NCI-H510A (cell line): ENCODE measurements at places on chromosomes 3 and 15.

- DNase-seq, result no peak
Measured at GRCh38 chr3:137769322-137770065, 5.4 kb downstream of the SOX14 start.

DNA sequence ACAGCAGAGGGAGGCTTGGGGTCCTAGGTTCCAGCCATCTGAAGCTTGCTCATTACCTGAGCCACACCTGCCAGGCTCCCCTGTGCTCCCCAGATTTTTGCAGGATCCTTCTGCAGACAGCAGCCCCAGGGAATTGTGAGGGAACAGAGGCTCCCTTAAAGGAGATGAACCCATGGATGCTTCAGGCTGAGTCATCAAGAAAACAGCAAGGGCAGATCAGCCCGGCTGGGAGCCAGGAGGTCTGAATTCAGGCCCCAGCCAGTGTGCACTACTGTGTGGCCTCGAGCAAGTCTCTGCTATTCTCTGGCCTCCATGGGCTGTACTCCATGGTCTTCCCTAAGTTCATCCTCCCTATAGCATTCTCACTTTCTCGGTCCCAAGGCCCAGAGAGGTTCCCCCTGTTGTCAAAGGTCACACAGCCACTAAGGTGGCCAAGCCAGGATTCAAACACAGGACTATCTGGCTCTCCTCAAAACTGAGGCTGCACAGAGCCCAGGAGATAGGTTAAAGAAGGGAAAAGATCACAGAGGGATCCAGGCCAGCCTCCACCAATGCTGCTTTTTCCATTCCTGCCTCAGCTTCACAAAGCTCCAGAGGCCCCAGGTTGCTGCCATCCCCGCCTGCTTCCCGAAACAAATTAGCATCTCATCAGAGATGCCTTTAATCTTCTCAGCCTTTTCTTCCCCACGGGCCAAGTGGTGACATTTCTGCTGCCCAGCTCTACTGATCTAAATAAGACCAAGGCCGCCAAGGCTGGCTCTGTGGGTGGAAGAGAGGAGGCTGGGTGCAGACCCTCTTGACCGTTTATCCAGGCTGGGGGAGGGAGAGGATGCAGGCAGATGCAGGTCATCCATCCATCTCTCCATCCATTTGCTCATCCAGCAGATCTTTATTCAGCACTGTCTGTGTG is 21.2 kb upstream of the GRIP2 start:
- no peak for DNase-seq

- DNase-seq, result no peak
Measured at GRCh38 chr3:148513096-148513543, 184.6 kb upstream of the AGTR1 start.

- DNase-seq, result no peak
Measured at GRCh38 chr3:150388498-150389418, 19.3 kb upstream of the TSC22D2 start.

GRCh38 chr3:89252016-89252415 is 144.6 kb downstream of the EPHA3 start:
- DNase-seq, result no peak

DNA sequence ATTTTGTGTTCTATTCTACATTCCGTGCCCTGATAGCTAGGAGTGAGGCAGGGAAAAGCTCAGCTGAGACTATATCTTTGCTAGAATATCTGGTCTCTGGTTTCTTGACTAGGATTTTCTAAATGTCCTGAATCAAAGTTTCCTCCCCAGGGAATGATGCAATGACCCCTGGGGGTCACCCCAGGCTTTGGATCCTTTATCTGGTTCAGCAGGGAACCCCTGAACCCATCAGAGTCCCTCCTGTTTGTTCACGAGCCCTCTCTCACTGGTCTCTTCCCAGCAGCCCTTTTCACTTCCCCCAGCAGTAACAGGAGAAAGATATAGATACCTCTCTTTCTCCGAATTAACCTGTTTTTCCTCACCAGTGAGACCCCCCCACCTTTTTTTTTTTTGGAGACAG is 14.3 kb downstream of the TM2D3 start:
- DNase-seq, result no peak

DNA sequence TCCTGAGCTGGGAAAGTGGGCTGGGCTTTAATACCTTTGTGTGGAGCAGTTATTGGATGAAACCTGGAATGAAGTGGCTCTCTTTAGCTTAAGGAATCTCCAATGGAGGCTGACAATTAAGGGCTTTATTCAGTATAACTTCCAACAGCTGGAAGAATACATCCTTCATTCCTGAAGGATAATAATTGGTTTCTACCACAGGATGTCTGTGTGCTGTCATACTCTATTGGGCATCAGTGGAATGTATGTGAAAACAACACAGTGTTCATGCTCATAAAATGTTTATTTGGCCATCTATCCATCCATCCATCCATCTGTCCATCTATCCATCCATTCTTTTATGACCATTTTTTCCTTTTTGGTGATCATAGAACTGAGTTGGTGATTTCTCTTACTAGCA is 220.7 kb upstream of the GAP43 start:
- DNase-seq, result no peak

GRCh38 chr3:24365168-24365567 is 129.5 kb downstream of the THRB start:
- no peak for DNase-seq

GRCh38 chr3:123632161-123632655 is 47.4 kb upstream of the HACD2 start:
- DNase-seq, result no peak

- DNase-seq, result no peak
Measured at GRCh38 chr15:99965376-99965775, 232.1 kb upstream of the LYSMD4 start.

- DNase-seq, result no peak
Measured at GRCh38 chr15:92617549-92618520, 37.7 kb downstream of the FAM174B start.

GRCh38 chr3:186315581-186316354 is 46.3 kb downstream of the DGKG start:
- DNase-seq, result no peak

DNA sequence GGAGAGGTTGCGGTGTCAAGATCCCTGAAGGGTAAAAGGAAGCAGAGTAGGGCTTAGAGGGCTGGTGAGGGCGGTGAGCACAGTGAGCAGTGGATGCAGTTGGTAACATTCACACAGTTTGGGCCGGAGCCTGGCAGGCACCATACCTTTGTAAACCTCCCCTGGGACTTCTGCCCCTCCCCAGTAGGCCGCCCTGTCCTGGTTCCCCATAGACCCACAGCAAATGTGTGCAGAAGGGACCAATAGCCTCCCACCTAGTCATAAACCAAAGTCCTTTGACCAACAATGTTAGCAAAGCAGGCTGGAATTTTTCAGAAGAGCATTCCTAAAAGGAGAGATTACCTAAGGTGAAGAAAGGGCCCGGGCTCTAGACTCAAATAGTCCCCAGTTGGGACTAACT is 1.7 kb upstream of the PHGR1 start:
- DNase-seq, result no peak

- DNase-seq, result no peak
Measured at GRCh38 chr3:52848617-52849016, 13.8 kb upstream of the MUSTN1 start.

DNA sequence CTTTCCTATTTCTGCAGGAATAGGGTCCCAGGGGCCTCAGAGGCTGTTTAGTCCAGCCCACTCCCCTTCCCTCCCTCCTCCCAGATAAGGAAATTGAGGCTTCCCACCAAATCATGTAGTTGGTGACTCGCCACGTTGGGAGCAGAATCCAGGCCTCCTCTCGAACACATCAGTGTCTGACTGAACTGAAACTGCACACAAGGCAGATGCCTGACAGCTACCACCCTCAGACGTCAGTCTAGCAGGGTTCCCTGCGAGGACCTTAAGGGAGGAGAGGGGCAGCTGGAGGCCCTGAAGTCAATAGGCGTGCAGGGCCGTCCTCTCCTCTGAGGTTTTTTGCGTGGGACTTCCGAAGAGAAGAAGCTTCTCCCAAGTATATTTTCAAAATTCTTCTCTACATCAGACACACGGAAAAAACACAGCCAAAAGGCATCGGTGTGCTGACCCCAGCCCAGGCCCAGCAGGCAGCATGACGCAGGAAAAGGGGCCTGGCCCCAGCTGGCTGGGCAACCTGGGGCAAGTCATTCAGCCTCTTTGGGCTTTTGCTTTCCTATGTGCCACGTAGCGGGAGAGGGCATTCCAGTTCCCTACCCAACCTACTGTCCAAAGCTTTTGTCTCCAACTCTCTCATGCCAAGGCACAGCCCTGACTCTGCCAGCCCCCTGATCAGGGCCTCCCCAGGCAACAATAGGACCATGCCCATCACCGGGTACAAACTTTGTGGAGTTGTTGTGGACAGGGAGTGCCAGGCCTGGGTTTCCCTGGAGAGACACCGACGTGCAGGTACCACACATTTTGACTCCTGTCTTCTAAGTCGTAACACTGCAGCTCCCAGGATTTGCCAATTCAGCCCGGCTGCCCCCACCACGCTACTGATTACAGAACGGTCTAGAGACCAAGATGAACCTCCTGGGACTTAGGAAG is 283.1 kb downstream of the XXYLT1 start:
- no peak for DNase-seq

- DNase-seq, result no peak
Measured at GRCh38 chr3:195601382-195601781, 17.6 kb upstream of the APOD start.

GRCh38 chr15:93459396-93459795 is 370.4 kb upstream of the RGMA start:
- no peak for DNase-seq

DNA sequence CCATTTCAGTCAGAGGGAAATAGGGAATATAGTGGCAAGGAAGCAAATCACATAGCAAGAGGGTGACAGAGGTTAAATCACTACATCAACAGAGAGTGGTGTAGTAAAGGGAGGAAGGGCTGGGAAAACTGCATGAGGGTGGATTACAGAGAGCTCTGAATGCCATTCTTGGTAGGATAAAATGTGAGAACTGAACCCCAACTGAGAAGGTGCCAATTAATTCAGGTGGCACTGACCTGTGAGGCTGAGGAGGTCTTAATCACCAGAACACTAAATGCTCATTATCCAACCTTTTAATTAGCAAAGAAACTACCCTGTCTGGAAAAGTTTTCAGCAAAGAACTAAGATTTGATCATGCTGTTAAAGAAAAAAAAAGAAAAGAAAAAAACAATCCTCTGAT is 202.7 kb downstream of the LRRN1 start:
- no peak for DNase-seq

- DNase-seq, result no peak
Measured at GRCh38 chr3:141355242-141355641, 13.1 kb upstream of the ZBTB38 start.

DNA sequence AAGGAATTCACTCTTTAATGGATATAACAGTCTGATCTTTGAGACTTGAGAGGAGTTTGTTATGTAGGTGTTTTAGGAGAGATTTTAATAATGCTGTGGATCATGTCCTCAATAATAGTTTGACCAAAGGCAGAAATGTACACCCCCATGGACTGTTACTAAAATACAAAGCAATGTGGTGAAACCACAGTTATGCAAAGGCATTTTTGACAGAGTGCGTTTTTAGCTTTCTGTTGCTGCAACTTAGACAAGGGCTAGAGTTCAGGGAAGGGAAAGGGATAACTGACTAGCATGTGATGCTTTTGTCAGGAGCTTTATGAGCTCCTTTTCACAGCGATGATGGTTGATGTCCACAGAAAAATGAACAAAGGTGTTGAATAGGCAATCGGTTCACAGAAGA is 3.6 kb upstream of the STARD5 start:
- DNase-seq, result no peak

- no peak for DNase-seq
Measured at GRCh38 chr3:117914540-117915100, 1120.0 kb downstream of the IGSF11 start.

- no peak for DNase-seq
Measured at GRCh38 chr3:7038394-7038793, 177.5 kb downstream of the GRM7 start.

- no peak for DNase-seq
Measured at GRCh38 chr3:65830948-65831732, 207.6 kb downstream of the MAGI1 start.

GRCh38 chr3:100966807-100967206 is 26.4 kb downstream of the ABI3BP start:
- DNase-seq, result no peak

- no peak for DNase-seq
Measured at GRCh38 chr15:71136159-71136783, 21.0 kb downstream of the THSD4 start.

DNA sequence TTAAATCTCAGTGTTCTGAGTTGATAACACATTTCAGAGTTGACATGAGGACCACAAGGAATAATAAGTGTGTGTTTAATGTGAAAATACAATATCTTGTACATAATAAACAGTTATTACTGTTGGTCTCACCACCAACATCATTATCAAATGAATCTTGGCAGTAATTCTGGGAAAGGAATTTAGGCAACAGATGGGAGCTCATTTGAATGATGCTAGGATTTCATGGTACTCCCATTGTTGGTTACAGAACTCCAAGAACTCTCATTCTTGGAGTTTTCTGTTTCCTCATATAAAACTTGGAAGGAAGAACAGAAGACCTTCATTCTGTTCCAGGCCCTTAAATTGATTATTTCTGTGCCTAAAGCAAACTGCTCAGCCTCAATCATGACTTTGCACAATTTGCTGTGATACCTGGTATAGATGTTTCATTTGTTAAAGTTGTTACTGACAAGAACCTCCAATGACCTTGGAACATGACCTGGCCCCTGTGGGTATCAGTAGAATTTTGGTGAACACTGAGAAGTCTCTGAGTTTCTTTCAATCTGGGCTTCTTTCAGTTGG is 385.8 kb downstream of the LPP start:
- no peak for DNase-seq

DNA sequence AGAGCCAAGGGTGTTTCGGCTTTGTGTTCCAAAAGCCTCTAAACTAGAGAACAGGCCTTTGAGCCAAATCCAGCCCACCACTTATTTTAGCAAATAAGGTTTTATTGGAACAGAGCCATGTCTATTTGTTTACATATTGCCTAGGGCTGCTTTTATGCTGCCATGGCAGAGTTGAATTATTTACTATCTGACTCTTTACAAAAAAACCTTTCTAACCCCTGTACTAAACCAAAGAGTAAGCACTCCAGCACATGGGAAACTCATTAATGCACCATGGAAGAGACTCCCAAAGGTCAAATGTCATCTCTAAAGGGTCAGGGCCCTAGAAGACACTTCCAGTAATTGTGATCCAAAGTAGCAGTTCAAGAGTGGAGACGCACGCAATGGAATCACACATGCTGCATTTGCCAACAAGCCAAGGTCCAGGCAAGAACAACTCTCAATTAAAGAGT is 22.3 kb downstream of the OSBPL10 start:
- DNase-seq, result no peak

GRCh38 chr15:70240820-70241430 is 143.2 kb upstream of the TLE3 start:
- DNase-seq, result no peak
